ENCODE measurements at places on chromosomes 1 and 21.

DNA sequence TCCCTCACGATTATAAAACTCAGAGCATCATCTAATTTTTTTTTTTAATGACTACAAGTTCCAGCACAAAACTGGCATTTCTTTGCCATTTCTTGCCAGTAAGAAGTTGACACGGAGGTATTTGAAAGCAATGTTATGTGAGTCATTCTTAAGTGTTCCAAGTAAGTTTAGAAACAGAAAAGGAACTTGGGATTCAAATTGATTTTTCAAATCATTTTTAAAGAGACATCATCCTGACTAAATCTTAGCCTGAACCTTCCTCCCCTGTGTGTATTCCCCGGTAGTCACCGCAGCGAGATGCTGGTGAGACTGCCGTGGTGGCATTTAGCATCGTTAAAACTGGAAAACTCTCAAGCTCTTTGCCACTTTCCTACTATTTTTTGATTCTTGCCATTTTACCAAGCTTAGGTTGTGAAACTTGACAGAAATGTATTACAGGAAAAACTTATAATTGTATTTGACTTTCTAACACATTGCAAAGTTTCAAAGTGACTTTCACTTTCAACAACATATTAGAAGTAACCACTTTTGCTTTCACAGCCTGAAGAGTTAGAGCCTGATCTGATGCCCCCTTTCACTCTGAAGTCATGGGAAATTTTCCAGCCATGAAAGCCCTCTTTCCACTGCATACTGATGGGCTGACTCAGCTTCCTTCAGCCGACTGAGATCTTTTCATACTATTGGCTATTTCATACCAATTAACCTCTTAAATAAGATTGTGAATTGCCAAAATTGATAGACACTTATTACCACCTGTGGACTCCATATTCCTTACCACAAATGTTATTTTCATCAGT lies 61.4 kb downstream of the OLFML2B start:
- no peak for DNase-seq

GRCh38 chr1:174964972-174965361 lies 34.8 kb upstream of the CACYBP start:
- no peak for DNase-seq

GRCh38 chr1:81270051-81270450 lies 530.7 kb upstream of the ADGRL2 start:
- DNase-seq: no peak

DNA sequence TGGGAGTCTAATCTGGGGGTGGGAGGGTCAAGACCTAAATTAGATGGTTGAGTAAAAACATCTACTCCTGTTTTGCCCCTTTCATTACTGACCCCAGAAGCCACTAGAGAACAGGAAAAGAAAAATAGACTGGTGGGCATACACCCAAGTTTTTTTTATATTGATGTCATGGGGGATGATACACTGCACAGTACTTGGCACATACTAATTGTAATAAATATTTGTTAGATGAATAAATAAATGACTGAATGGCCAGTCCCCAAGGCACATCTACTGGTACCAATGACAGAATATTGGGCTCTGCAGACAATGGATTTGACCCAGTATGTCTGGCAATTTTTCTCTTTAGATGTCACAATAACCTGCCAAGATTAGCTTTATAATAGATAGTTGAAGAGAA lies 36.8 kb upstream of the PTBP2 start:
- DNase-seq: no peak

- no peak for DNase-seq
These were observed 64.7 kb upstream of the NGF start for GRCh38 chr1:115402753-115403184.

DNA sequence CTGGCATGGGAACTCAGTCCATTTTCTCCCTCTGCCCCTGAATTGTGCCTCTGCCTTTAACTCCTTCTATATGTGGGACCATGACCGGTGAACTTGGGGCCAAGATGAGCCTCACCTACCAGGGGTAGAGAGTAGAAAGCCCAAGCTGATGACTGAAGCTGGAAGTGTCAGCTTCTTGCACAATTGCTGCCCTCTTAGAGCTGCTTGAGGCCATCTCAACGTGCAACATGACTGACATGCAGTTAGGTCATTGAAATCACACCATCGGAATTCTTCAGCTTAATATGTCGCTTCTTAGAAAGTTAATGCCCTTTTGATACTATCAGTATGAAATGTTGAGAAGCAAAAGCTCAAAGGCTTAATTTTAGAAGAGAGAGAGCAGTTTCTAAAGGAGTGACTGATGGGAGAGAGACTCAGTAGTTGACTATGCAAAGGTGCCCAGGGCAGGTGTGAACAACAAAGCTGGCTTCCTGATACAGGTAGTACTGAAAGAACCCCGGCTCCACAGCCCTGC lies 89.4 kb upstream of the UBE2U start:
- no peak for DNase-seq

GRCh38 chr1:55443175-55443915 lies 228.2 kb upstream of the USP24 start:
- peak; percentile 4 for DNase-seq

DNA sequence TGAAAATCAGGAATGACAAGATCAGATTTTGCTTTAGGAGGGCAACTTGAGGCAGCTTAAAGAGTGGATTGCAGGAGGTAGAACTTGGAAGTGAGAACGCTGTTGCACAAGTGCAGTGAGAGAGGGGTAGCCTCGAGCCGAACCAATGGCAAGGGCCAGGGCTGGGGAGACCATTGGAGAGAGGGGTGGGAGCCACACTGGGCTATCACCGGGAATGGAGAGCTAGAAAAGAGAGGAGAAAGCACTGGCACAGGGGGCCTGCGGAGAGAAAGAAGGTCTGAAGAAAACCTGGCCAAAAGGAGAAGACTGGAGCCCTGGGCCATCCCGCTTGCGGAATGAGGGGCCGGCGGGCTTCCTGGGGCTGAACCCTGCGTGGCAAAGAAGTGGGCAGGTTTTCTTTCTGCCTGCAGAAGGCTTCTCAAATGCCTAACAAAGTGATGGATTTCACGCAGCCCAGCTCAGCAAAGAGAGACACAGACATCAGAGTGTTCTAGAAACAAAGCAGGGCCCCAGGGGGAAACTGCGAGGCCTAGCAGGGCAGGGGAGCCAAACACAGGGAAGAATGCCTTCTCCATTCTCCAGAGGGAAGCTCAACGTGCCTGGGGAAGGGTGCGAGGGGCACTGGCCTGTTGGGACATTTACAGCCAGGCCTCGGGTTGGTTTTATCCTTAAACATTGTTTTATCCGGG lies 1.2 kb upstream of the SLC37A1 start:
- no peak for DNase-seq

- DNase-seq: no peak
These were observed 67.3 kb upstream of the KCNJ6 start for GRCh38 chr21:37983336-37984095.

- no peak for DNase-seq
These were observed 192.7 kb upstream of the NFIA start for GRCh38 chr1:60889709-60890108.

DNA sequence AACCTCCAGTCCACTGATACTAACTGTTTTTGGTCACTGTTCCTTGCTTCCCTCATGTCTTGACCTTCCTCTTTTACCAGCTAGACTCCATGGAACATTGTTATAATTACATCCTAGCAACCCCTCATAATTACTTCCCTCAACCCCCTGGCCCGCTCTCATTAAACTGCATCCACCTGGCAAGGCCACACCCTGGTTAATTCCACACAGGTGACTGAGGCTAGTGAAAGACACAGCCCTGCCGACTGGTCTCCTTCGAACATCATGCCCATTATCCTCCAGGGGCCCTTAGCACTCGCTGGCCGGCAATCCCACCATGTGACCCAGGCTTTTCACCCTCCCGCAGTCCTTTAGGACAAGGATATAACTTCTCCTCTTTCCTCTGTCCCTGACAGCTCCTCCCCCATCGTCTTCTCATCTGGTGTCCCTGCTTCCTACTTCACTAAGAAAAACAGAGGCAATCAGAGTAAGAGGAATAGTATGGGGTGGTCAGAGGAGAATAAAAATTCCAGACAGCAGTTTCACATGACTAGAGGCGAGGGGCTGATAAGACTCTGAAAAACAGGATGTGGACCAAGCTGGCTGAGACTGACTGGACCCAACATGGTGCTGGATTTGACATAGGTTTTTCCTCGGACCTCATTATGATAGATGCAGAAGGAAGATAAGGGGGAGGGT lies 8.8 kb upstream of the TENT5B start:
- DNase-seq: no peak

DNA sequence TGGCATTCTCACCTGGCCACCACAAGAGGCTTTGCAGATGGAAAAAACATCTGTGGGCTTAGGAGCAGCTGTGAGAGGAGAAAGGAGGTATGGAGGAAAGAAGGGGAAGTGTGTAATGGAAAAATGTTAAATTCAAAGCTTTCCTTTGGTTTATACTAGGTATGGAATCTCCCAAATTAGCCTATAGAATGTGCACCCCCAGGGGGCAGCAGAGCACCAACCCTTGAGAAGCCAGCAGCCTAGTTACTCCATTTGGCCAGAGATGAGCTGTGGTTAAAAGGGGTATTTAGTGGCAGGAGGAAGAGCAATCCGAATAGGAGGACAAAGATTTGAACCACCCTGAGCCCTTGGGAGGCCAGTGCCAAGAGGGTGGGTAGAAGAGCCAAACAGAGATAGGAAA lies 97.5 kb upstream of the CTTNBP2NL start:
- no peak for DNase-seq
